Activated CD4-positive, alpha-beta T cell treated with anti-CD3 and anti-CD28 coated beads for 36 hours (primary cell): ENCODE measurements at places on chromosomes 3 and 15. TPM values are rescaled to one million over a fixed set of nuclear protein-coding genes. Genes with fewer than 3 reads are reported as not detected.

PFKFB4 gene
- 63.7 TPM for total RNA-seq

GRCh38 chr15:95018888-95019545 is 787.7 kb downstream of the MCTP2 start:
- H3K27me3 ChIP-seq, result no peaks in the 10 kb centered on the region
- peak; percentile 4 for DNase-seq
- no peaks in the 10 kb centered on the region for H3K36me3 ChIP-seq
- no peak overlapping the region for H3K4me3 ChIP-seq
- H3K4me1 ChIP-seq, result peaks cover 2% of the 10 kb centered on the region
- no peak overlapping the region for H3K27ac ChIP-seq

DNA sequence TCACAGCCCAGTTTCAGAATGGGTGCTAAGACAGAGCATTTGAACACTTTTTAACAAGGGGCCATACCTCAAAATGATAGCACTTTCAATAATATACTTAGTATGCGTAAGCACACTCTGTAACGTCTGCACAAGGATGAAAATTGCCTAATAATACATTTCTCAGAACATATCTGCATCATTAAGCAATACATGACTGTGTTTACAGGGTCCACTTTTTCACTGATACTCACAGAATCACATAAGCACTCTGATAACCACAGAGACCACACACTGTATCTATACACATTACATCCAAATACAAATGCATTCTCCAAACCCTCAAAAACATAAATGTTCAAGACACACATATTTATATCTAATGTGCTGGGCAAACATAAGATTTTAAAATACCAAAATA is 79.8 kb downstream of the NR1I2 start:
- H3K4me1 ChIP-seq, result peaks cover 9% of the 10 kb centered on the region
- H3K36me3 ChIP-seq, result peaks cover 53% of the 10 kb centered on the region
- H3K4me3 ChIP-seq, result no peak overlapping the region
- H3K27ac ChIP-seq, result no peak overlapping the region

GRCh38 chr3:18376682-18377081 is 48.5 kb downstream of the SATB1 start:
- no peaks in the 10 kb centered on the region for H3K27me3 ChIP-seq
- H3K4me1 ChIP-seq, result peaks cover 88% of the 10 kb centered on the region
- peaks cover 88% of the 10 kb centered on the region for H3K36me3 ChIP-seq
- DNase-seq, result no peak
- no peak overlapping the region for H3K4me3 ChIP-seq

GRCh38 chr15:67101911-67102598 is 36.7 kb downstream of the SMAD3 start:
- peak; percentile 65 for DNase-seq
- H3K4me1 ChIP-seq, result peaks cover 32% of the 10 kb centered on the region
- peaks cover 31% of the 10 kb centered on the region for H3K36me3 ChIP-seq
- no peak overlapping the region for H3K27ac ChIP-seq

DNA sequence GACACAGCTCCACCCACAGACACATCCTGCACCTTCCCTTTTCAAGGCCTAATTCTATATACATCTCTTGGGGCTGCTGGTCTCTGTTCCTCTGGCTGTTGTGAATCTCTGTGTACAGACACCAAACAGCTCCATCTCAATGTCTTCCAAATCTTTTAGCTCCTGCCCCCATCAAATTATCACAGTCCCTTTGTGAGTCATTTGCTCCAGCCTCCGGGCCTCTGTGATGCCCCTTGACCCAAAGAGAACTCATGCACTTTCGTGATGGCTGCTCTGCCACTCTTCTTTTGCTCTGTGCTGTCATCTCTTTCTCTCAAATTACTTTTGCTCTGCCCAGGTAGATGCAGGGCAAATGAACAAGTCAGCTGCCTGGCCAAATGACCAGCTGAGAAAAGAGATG is 369.0 kb upstream of the CDIN1 start:
- H3K27me3 ChIP-seq, result no peaks in the 10 kb centered on the region
- no peaks in the 10 kb centered on the region for H3K36me3 ChIP-seq
- H3K27ac ChIP-seq, result no peak overlapping the region

GOLGA6C gene
- total RNA-seq, result not detected

GRCh38 chr3:47377186-47377585 is 3.6 kb upstream of the PTPN23 start:
- peaks cover 4% of the 10 kb centered on the region for H3K36me3 ChIP-seq
- no peak for DNase-seq
- H3K27me3 ChIP-seq, result no peaks in the 10 kb centered on the region
- H3K27ac ChIP-seq, result no peak overlapping the region
- no peak overlapping the region for H3K4me3 ChIP-seq

WDR93 gene
- not detected for total RNA-seq
